Stimulated activated CD4-positive, alpha-beta T cell treated with anti-CD3 and anti-CD28 coated beads, Interleukin-15, amount 100 ng/mL, for 1 hour (primary cell): ENCODE measurements at places on chromosomes 5 and 9.

DNA sequence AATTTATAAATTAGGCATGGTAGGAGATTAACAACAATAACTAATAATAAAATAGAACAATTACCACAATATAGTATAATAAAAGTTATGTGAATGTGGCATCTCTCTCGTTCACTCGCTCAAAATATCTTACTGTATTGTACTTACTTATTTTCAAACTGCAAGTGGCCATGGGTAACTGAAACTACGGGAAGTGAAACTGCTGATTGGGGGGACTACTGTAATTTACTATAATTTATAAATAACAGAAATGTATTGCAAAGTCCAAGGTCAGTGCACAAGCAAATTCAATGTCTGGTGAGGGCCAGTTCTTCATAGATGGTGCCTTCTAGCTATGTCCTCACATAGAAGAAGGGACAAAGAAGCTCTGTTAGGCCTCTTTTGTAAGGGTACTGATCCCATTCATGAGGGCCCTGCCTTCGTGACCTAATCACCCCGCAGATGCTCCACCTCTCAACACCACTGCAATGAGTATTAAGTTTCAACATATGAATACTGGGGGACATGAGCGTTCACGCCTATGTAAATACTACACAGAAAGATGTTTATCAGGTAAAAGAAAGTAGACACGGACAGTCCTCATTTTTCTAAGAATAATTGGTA is 39.0 kb downstream of the KCNIP1 start:
- DNase-seq, result no peak

GRCh38 chr9:17536027-17536426 is 42.8 kb upstream of the SH3GL2 start:
- DNase-seq, result no peak

GRCh38 chr5:173597304-173597703 is 19.1 kb downstream of the BOD1 start:
- no peak for DNase-seq

GRCh38 chr9:116318468-116319374 is 165.1 kb downstream of the PAPPA start:
- DNase-seq, result no peak

GRCh38 chr9:33124751-33125381 is 42.3 kb downstream of the B4GALT1 start:
- no peak for DNase-seq

GRCh38 chr9:121281614-121282276 is 13.8 kb downstream of the GSN start:
- no peak for DNase-seq

- no peak for DNase-seq
Measured at GRCh38 chr9:107975426-107976010, 485.9 kb upstream of the KLF4 start.

- no peak for DNase-seq
Measured at GRCh38 chr9:89940625-89941024, 335.8 kb downstream of the GADD45G start.

- no peak for DNase-seq
Measured at GRCh38 chr5:38921174-38921573, 75.4 kb downstream of the OSMR start.

GRCh38 chr9:129671519-129671918 is 6.1 kb downstream of the PRRX2 start:
- DNase-seq, result no peak

GRCh38 chr9:95778957-95779356 is 96.5 kb upstream of the ERCC6L2 start:
- DNase-seq, result no peak

GRCh38 chr9:104743376-104743985 is 4.0 kb upstream of the NIPSNAP3A start:
- DNase-seq, result no peak

GRCh38 chr5:56791396-56791795 is 24.0 kb upstream of the MAP3K1 start:
- DNase-seq, result no peak

DNA sequence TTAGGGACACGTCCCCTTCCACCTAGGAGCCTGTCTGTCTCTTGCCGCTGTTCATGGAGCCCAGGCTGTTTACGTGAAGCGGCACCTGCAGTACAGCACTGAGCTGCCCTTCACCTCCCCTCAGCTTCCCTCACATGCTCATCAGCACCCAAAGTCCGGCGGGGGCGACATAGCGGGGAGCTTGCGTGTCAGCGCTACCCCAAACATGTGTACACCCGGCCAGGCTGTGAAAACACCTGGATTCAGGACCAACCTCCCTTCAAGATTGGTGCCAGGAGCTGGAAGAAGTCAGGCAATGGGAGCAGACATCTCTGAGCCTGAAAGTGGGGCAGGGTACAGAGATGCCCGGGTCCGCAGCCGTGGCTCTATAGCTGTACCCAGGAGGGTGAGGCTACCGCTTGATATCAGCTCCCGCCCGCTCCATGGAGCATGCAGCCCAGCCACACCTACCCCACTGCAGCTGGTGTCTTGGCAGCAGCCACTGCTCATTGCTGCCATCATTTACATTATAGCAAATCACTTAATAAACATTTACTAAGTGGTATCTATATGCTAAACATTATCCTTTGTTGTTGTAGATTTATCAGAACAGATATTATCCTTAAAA is 712.1 kb downstream of the CDH9 start:
- no peak for DNase-seq

DNA sequence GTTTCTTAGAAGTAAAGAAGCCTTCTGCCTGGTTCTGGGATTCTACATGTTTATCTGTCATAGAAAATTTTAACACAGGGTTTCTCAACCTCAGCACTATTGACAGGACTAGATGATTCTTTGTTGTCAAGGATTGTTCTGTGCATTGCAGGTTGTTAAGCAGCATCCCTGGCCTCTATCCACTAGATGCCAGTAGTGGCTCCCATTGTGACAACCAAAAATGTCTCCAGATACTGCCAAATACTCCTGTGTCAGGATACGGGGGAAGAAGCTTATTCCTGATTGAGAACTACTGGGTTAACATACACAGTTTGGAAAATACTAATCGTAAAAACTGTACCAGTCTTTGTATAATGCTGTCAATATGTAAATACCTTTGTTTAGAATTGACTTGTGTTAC is 167.1 kb downstream of the NIPBL start:
- no peak for DNase-seq

DNA sequence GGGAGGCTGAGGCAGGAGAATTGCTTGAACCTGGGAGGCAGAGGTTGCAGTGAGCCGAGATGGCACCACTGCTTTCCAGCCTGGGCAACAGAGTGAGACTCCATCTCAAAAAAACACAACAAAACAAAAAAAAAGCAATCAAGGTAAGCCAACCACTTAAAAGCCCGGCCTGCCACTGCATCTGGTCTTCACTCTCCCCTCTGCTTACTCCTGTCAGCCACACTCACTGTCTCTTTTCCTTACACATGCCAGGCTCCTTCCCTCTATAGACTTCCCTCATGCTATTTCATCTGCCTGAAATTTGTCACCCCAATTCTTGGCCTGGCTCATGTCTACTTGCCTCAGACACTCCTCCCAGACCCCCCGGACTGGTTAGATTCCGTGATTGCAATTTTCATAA is 17.6 kb upstream of the LIFR start:
- DNase-seq, result no peak

- DNase-seq, result no peak
Measured at GRCh38 chr5:36569491-36569890, 36.9 kb upstream of the SLC1A3 start.

DNA sequence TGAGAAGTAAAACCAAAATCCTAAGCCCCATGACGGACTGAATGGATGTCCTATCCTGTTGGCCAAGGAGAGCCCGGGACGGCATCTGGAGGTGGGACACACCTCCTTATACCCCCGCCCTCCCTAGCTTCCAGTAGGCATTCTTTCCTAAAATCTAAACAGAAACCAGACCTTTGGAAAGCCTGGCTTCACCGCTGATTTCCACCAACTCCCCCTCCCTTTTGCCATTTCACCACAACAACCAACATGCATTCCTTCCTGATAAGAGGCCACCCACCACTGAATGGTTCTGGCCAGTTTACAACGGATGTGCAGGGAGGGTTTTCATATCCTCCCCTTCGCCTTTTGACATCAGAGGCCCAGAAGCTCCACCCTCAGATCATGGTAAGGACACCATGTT is 9.2 kb upstream of the RARS1 start:
- DNase-seq, result no peak

DNA sequence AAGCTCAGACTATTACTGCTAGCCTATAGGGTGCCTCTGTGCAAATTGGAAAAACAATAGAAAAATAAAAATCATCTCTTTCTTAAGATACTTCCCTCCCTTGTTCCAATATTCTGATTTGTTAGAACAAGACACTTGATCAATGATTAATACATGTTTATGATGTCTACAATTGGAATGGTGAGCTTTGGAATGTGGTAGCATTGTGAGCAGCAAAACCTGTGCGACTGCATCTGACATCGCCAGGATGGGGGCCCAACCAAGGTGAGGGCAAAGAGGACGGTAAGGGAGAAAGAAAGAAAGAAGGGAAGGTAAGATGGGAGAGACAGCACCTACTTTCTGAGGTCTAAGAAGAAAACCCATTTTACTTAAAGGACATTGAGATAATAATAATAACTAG is 183.0 kb upstream of the TRIM32 start:
- no peak for DNase-seq

- DNase-seq, result no peak
Measured at GRCh38 chr9:77879437-77879943, 152.1 kb downstream of the GNAQ start.

- DNase-seq, result no peak
Measured at GRCh38 chr9:101333490-101333889, 51.3 kb downstream of the BAAT start.

DNA sequence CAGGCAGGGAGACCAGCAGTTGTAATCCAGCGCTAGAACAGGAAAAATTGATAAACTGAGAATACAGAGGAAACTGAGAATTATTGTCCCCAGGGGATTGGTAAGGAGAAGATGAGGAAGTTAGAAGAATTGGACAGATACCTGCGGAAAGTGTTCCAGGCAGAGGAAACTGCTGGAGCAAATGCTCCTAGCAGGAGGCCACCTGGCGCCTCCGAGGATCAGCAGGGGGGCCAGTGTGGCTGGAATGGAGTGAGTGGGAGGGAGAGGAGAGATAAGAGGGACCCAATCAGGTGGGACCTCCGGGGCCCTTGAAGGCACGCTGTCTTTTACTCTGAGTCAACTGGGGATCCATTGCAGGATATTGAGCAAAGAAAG is 695 bp upstream of the ANXA6 start:
- DNase-seq, result no peak

- no peak for DNase-seq
Measured at GRCh38 chr9:131447600-131447999, 53.7 kb downstream of the PRRC2B start.

GRCh38 chr5:167945542-167946384 is 345.7 kb upstream of the WWC1 start:
- DNase-seq, result no peak

DNA sequence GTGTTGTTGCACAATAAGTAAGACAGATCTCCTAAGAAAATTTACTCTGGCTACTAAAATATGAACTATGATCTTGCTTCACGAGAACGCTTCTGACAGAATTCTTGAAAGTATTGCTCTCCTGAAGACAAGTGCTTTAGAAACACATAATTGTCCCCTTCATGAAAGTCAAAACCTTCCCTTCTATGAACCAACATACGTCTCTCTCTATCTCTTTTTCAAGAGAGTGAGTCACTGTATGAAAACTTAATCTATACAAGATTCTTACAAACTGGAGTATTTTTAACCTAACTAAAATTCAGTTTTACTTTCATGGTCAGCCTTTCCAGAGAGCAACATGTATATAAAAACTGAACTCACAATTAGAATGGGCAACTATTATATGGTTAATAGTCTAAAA is 688.0 kb upstream of the CTNND2 start:
- DNase-seq, result no peak

- DNase-seq, result no peak
Measured at GRCh38 chr5:63697811-63698210, 264.4 kb downstream of the HTR1A start.

DNA sequence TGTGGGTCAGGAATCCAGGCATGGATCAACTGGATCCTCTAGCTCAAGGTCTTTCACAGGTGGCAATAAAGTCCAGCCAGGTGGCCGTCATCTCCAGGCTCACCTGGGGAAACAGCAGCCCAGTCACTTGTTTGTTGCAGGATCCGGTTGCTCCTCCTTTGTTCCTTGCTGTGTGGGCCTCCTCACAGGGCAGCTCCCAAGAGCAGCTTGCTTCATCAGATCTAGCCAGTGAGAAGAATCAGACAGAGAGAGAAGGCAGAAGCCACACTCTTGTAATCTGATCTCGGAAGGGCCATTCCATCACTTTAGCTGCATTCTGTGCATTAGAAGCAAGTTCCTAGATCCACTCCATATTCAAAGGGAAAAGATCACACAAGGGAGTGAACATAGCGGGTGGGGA is 3.2 kb upstream of the HSD17B3 start:
- no peak for DNase-seq

- DNase-seq, result no peak
Measured at GRCh38 chr9:113589890-113590289, 126.4 kb downstream of the RGS3 start.
